ENCODE measurements at places on chromosomes 6 and 20. TPM values are rescaled to one million over a fixed set of nuclear protein-coding genes. Genes with fewer than 3 reads are reported as not detected.

The RSPO3 gene
- total RNA-seq: 0.35 TPM

The LPA gene
- total RNA-seq: not detected

The BTNL2 gene
- not detected for total RNA-seq

The RBBP8NL gene
- 0.07 TPM for total RNA-seq

The TTK gene
- total RNA-seq: 44.7 TPM

The DAAM2 gene
- 0.87 TPM for total RNA-seq

The PKIG gene
- 28.8 TPM for total RNA-seq

The OR2B6 gene
- total RNA-seq: not detected

The EPHA7 gene
- total RNA-seq: 1.0 TPM

The NKAPL gene
- 0.65 TPM for total RNA-seq

The CLDN20 gene
- not detected for total RNA-seq

The SPINT4 gene
- total RNA-seq: not detected

The TOMM6 gene
- 224 TPM for total RNA-seq
